ENCODE measurements at places on chromosomes 3 and 15. TPM values are rescaled to one million over a fixed set of nuclear protein-coding genes. Genes with fewer than 3 reads are reported as not detected.

GRCh38 chr3:64260431-64260830 is 35.2 kb upstream of the PRICKLE2 start:
- DNase-seq: no peak

GRCh38 chr3:119240101-119240590 is 532 bp downstream of the B4GALT4 start:
- no peak for DNase-seq

Gene DYNLT2B
- 3.2 TPM for total RNA-seq

Gene ANKRD34C
- total RNA-seq: not detected

All from Right ventricle myocardium superior (tissue), 1 donor.